ENCODE measurements at places on chromosomes 2 and 18. TPM values are rescaled to one million over a fixed set of nuclear protein-coding genes. Genes with fewer than 3 reads are reported as not detected.

The LNPK gene
- total RNA-seq = 26.4 TPM

- no peak for DNase-seq
Observed at GRCh38 chr2:9652898-9653479, 22.2 kb upstream of the YWHAQ start.

The PSD4 gene
- total RNA-seq = 38.8 TPM

- no peak for DNase-seq
Observed at GRCh38 chr2:239576784-239577685, 176.2 kb upstream of the HDAC4 start.

DNA sequence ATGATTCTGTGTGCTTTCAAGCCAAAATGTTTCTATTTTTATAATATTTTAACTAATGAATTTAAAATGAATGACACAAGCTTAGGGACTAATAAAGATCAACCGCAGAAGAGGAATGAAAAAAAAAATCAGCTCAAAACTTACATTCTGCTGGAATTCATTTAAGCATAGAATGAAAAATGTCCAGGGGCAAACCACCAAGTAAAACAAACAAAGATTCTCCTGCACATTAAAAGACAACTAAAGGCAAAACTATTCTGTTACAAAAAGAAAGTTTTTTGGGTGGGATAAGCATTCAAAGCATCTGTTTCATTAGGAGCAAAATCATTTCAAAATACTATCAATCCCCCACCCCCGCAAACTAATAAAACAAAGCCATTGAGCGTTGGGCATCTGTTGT lies 99.3 kb upstream of the SOX11 start:
- DNase-seq = no peak

The SF3B6 gene
- 102 TPM for total RNA-seq

The CDKL4 gene
- 0.57 TPM for total RNA-seq

The RHOB gene
- 82.8 TPM for total RNA-seq

- no peak for DNase-seq
Observed at GRCh38 chr2:142286618-142287017, 155.8 kb upstream of the LRP1B start.

The SERPINB3 gene
- total RNA-seq = 0.94 TPM

DNA sequence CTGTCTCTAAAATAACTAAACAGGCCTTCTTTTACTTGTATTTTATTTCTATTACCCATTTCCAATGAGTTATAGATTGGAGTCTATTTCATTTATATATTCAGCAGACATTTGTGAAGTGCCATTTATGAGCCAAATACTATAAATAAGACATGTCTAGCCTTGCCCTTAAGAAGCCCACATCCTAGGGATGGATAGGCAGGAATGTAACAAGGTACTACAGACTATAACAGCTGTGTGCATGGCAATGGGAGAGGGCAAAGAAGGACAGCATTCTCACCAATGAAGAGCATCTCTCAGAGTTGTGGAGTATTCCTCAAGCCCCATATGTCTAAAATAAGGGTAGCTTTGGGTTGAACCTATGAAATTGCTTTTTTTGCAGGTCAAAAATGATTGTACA lies 161.9 kb upstream of the RASGRP3 start:
- DNase-seq = no peak

DNA sequence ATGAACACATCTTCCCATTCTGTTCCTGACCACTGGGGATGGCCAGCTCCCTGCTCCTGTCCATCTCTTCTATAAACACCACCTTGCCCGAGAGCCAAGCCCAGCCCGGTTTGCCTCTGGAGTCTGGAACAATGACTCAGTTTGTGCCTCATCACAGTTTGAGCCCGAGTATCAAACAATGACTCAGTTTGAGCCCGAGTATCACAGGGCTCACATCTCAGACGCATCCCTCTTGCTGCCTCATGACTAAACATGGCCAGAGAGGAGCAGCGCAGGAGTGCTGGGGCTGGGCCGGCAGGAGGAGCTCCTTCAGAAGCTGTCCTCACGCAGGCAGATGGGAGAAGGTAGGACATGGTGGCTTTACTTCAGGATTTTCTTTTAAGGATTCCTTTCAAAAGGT lies 68.7 kb downstream of the PXDN start:
- DNase-seq = no peak

DNA sequence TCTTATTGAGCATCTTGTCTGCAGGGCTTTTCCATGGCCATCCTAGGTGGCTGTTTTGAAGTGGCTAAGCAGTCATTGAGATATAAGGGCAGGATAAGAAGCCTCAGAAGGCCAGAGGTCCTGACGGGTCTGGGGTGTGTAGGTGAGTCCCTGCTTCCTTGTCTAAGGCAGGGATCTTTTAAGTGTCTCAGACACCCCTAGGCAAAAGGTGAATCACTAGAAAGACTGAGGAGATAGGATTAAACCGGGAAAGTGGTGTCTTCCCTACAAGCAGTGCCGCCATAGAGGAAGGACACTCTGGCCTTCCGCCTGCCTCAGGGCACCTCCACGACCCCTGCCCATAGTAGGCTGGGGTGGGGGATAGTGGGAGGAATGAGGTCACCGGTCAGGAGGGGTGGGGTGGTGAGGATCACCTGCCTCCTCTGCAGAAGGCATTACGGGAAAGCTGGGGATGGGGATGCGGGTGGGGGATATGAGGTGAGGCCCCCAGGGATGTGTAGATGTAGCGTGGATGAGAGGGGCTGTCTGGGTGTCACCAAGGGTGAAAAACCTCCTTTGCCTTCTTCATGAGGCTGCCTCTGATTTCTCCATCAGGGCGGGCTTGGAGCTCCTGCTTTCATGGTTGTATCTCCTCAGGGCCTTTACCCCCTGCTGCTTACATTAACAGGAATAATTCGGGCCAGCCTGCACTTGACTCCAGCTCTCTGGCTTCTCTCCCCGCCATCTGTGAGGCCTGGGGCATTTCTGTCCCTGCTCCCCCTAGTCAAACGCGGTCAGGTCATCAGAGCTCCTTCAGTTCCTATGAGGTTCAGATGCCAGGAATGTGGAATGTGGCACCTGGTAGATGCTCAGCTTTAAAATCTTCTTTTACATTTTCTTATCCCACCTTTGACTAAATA lies 244.0 kb downstream of the DYSF start:
- no peak for DNase-seq

GRCh38 chr2:160223560-160223959 lies 23.5 kb upstream of the ITGB6 start:
- no peak for DNase-seq

The ANKRD62 gene
- total RNA-seq = not detected

GRCh38 chr2:40487602-40488001 lies 35.7 kb upstream of the SLC8A1 start:
- no peak for DNase-seq

The NEURL3 gene
- total RNA-seq = 2.5 TPM

DNA sequence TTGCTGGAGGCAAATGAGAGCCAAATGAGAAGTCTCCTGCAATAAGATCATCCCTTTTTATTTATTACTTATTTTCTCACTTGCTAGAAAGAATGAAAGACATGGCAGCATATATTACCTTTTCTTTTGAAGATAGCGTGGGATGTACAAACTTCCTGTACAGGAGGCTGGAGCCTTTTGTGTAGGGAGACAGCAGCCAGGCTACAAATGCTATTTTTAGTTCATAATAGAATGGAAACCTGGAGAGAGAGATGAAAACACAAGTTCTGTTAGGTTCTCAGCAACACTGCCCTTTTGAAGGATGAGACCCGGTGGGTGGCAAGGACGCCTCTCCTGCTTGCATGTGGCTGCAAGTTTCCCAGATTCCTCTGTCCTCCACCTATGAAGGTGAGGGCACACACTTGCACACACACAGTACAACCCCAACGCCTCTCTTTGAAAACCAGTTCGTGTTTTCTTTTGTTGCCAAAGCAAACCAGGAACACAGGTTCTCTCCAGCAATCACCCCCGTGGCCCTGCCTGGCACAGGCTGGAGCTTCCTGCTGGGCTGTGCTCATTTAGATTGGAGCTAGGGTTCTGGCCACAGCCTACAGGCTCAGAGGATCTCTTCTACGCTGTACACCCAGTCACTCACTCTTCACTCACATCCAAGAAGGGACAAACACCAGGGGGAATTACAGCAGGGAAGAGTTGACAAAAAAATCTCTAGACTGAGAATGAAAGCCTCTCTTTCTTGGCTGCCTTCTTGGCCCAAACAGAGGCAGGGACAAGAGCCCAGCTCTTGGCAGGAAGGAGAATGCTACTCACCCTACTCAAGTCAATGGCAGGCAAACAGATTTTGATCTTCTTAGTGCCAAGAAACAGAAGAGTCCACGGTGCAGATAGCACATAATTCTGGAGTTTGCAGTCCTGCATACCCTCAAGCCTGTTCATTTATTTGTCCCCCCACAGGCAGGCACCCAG lies 55.6 kb downstream of the MRPL35 start:
- DNase-seq = no peak

GRCh38 chr18:77422974-77423867 lies 173.6 kb downstream of the GALR1 start:
- no peak for DNase-seq

The PEX13 gene
- total RNA-seq = 28.9 TPM
